ENCODE measurements at places on chromosomes 7 and 10.

- DNase-seq, result no peak
These were observed 44.7 kb upstream of the AQP1 start for GRCh38 chr7:30866939-30867338.

- DNase-seq, result peak; percentile 57
These were observed 19.7 kb downstream of the MXI1 start for GRCh38 chr10:110226926-110227641.

DNA sequence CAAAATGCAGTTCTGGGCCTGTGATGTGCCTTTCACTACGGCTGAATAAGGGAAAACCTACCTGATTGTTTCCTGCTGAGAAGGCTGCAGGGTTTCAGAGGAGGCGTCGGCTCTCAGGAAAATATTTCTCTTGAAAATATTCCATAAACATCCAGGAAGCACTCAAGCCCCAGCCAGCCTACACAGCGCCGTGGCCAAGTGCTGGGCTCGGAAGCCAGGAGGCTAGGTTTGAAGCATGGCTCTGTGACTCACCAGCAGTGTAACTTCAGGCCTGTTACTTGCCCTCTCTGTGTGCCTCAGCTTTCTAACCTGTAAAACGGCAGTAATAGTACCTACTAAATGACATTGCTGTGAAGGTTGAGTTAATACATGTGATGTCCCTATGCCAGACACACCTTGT is 399.1 kb downstream of the GATA3 start:
- no peak for DNase-seq

DNA sequence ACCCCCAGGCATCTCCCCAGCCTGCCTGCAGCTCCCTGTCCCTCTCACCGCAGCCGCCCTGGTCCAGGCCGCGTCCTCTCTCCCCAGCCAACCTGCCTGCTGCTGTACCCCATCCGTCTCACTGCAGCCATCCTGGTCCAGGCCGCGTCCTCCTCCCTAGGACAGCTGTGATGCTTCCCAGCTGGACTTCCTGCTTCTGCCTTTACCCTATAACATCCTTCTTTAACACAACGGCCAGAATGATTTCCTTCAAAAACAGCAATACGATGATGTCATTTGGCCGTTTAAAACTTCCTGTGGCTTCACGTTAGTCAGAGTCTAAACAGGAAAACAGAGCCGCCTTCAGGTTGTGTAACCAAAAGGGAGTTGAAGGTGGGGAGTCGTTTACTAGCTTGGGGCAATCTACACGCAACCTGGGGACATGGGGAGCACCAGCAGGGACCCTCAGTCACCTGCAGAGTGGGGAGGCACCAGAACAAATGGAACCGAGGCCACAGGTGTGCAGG is 32.2 kb upstream of the ZFAND2A start:
- DNase-seq, result no peak

DNA sequence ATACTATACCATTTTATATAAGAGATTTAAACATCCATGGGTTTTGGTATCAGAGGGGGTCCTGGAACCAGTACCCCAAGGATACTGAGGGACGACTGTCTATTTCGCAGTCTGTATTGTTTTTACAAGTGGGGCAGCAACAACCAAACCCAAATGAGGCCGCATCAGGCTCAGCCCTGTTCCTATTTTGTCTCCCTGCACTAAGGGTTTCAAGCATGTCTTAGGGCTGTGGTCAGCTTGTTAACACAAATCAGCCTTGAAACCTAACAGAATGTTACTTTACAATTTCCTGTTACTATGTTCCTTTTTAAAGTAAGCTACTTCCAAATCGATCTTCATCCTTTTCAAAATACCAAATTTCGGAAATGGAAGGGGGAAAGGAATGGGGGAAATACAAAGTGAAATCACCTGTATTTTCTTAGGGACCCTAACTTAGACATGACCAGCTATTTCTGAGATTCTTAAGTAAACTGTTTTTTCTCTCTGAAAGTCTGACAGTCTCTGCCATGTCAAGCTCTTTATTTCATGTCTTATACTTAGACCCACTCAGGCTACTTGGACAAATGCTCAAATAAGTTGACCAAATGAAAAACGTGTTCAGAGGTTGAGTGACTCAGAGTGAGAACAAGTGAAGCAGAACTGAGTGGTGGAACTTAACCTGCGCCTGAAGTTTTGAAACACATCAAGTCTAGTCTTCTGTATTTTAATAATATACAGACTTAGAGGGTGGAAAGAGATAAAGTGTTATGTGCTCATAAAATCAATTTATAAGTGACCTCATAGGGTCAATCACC is 75.8 kb downstream of the C1GALT1 start:
- no peak for DNase-seq

DNA sequence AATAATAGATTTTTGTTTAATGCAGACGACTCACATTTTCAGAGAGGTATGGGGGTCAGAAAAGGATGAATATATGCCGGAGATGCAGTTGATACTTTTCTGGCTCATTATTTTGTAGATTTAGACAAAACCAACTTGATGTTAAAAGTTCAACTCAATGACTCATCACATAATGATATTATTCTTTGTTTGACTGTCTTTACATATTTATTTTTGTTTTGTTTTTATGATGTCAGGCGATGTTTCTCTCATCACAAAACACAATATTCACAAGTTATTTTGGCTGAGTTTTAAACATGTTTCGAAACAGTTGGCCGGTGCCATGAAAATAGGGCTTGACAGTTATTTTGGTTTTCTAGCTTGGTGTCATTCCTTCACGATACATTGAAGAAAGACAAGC is 1.3 kb downstream of the GJD4 start:
- no peak for DNase-seq

DNA sequence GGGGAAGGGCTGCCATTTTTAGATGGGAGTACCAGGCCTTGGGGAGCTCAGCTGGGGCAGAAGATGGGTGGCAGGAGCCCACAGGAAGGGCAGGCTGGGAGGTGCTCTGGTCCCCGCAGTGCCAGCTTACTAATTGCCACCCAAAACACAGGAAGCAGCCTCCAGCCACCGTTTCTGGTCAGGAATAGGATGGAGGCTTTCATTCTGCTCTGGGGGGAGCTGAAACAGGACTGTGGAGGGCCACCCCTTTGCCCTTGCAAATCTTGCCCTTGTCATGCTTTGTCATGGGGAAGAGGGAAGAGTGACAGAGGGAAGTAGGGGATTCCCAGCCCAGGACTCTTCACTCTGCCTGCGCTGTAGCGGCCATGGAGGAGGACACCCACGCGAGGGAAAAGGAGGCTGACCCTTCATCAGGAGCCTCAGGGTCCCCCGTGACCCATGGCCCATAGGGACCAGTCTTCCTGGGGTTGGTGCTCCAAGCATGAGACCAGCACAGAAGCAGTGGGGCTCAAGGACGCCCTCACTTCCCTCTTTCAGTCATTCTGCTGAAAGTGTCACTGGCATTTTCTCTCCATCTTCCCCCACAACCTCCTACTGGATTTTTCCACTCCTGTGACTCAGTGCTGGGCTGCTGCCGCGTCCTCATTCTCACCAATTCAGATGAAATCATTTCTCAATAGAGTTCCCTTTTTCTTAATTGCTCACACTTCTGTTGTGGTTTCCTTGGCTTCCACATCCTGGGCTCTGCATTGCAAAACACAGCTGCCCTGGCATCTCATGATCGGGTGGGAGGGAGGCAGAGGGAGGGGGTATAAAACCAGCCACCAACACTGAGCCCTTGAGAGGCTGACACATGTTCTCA is 61.9 kb downstream of the MKI67 start:
- DNase-seq, result peak; percentile 55

- no peak for DNase-seq
These were observed 44.2 kb downstream of the LRMDA start for GRCh38 chr10:75475460-75476182.

- DNase-seq, result no peak
These were observed 2.6 kb downstream of the LUC7L2 start for GRCh38 chr7:139362302-139362701.
